GM23248 (cell line): ENCODE measurements at places on chromosomes 5 and 9. TPM values are rescaled to one million over a fixed set of nuclear protein-coding genes. Genes with fewer than 3 reads are reported as not detected.

DNA sequence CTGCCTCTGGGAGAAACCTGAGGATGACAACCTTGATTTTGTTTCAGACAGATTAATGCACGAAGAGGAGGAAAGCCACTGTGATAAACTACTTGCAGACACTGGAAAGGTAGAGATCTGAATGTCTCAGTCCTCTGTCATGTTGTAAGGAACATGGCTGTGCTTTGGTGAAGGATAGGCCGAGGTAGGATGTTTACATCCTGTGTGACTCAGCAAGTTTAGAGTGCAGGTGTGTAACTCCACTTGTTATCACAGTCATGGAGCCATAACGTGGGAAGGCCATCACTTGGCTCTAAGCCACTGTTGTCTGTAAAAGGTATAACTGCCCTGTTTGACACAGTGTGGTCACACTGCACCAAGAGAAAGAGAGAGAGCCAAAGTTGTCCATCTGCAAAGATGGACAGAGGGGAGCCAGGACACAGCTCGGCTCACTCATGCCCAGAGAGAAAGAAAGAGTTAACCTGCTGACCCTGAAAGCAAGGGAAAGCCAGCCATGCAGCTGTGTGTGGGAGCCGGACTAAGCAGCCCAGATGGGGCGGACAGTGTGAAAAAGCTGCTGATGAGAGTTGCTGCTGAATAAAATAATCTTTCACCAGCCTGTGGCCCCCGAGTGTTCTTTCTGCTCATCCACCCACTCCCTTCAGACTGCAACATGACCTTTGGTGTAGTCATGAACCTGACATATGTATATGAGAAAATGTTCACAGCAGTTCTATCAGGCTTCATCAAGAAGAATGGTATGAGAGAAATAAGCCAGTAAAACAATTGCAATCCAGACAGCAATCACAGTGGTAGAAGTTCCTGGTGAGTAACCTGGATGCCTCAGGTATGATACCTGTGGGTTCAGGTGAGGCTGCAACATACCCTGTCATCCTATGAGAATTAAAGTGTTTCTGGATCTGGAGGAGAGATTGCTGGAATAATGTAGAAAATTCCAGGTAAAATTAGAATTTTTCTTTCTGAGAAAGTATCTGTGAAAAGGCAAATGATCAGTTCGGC lies 115.9 kb downstream of the TARS1 start:
- no peaks in the 10 kb centered on the region for H3K36me3 ChIP-seq
- no peak overlapping the region for H3K27ac ChIP-seq
- H3K27me3 ChIP-seq, result no peaks in the 10 kb centered on the region

GRCh38 chr9:78858266-78858665 lies 561.3 kb downstream of the PSAT1 start:
- DNase-seq, result no peak
- no peaks in the 10 kb centered on the region for H3K27me3 ChIP-seq
- no peaks in the 10 kb centered on the region for H3K36me3 ChIP-seq
- no peak overlapping the region for H3K27ac ChIP-seq
- no peak overlapping the region for H3K4me3 ChIP-seq

Gene FBP1
- not detected in 2 replicates for total RNA-seq

Gene OSMR
- total RNA-seq, result 52.5 and 70.8 TPM in 2 replicates

- no peak overlapping the region for H3K4me3 ChIP-seq
- peaks cover 29% of the 10 kb centered on the region for H3K4me1 ChIP-seq
- DNase-seq, result peak; percentile 88
- H3K36me3 ChIP-seq, result no peaks in the 10 kb centered on the region
- no peaks in the 10 kb centered on the region for H3K27me3 ChIP-seq
- H3K27ac ChIP-seq, result peak overlapping the region; percentile 95
Observed at GRCh38 chr9:131651599-131651998, 88.3 kb downstream of the RAPGEF1 start.

DNA sequence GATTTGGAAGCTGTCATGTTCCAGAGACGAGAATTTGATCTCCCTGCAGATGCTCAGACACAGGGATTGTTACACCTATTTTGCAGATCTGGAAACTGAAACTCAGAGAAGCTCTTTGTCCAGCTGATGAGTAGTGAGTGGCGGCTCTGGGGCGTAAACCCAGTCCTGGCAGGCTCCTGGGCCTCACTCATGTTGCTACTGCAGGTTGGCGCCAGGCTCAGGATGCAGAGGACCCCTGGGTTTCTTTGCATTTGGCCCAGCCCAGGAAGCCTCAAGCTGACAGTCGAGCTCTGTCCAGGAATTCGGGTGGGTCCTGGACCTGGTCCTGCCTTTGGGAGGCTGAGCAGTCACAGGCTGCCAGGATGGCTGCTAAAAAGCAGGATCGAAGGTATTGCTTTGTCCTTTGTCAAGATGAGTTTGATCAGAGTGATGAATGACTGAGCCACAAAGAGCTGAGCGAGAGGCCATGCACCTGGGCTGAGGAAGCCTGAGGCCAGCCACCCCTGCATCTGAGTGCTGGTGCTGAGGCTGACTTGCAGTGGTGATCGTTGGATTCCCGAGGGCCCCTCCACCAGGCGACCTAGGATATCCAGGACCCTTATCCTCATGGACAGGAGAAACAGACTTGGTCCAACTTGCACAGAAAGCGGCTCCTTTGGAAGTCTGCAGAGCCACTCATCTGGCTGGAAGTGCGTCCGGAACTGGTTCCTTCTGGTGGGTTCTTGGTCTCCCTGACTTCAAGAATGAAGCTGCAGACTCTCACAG lies 8.3 kb upstream of the RNF130 start:
- H3K4me3 ChIP-seq, result no peak overlapping the region
- DNase-seq, result no peak
- no peaks in the 10 kb centered on the region for H3K36me3 ChIP-seq

GRCh38 chr9:21750021-21750735 lies 52.3 kb upstream of the MTAP start:
- no peaks in the 10 kb centered on the region for H3K36me3 ChIP-seq
- peak; percentile 12 for DNase-seq
- peaks cover 44% of the 10 kb centered on the region for H3K4me1 ChIP-seq
- no peak overlapping the region for H3K4me3 ChIP-seq
- H3K27ac ChIP-seq, result no peak overlapping the region

DNA sequence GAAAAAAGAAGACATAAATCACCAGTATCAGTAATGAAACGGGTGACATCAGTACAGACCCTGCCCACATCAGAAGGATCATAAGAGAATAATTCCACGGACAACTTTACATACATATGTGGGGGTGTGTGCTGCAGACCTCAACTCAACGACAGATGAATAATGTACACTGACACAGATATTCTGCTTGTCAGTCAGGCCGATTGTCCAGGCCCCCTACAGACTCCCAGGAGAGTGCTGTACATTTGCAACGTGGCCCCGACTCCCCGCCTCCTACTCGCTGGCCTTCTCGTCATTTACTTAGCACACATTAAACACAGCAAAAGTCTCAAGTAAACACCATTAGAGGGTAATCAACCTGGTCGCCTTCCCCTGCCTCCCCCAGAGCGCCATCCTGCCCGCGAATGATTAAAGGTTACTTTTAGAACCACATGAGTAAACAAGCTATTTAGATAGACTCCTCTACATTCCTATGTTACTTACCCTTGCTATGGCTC lies 3.5 kb upstream of the TMED9 start:
- H3K4me3 ChIP-seq, result no peak overlapping the region
- H3K4me1 ChIP-seq, result no peaks in the 10 kb centered on the region
- no peak overlapping the region for H3K27ac ChIP-seq
- H3K36me3 ChIP-seq, result no peaks in the 10 kb centered on the region
- DNase-seq, result no peak
- peaks cover 38% of the 10 kb centered on the region for H3K27me3 ChIP-seq

Gene ENG
- total RNA-seq, result 54.5 and 57.4 TPM in 2 replicates

Gene SLC6A19
- not detected in 2 replicates for total RNA-seq

DNA sequence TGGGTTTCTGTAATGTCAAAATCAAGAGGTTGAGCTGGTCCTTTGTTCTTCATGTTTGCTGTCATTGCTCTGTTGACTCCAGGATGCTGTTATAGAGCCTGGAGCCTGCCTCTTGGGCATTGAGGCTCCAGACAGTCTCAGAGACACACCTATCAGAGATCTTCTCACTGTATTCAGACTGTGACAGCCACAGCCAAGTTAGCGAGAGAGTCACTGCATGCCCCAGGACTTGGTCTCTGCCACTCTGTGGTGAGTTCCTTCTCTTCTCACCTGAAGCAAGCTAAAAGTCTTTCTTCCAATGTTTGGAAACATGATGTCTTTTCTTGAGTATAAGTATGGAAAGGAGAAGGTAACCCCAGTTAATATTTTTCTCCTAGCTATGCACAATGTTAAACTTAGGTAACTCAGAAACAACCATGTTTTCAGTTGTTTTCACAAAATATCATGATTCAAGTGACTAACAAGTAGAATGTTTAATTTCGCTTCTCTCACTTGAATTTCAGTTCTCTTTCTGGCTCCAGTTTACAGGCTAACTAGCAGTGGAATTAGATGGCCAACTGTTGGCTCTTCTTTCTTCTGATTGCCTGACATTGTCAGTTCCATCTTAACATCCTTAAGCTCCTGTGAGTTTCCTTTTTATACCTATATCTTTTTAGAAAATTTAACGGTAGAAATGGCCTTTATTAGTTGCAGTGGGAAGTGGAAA lies 20.6 kb upstream of the ZFYVE16 start:
- no peaks in the 10 kb centered on the region for H3K4me1 ChIP-seq
- no peak for DNase-seq
- H3K27ac ChIP-seq, result no peak overlapping the region
- no peaks in the 10 kb centered on the region for H3K36me3 ChIP-seq

- H3K4me1 ChIP-seq, result peaks cover 14% of the 10 kb centered on the region
- peak; percentile 20 for DNase-seq
- no peaks in the 10 kb centered on the region for H3K27me3 ChIP-seq
- no peaks in the 10 kb centered on the region for H3K36me3 ChIP-seq
Observed at GRCh38 chr9:11892401-11892800, 800.8 kb upstream of the TYRP1 start.

DNA sequence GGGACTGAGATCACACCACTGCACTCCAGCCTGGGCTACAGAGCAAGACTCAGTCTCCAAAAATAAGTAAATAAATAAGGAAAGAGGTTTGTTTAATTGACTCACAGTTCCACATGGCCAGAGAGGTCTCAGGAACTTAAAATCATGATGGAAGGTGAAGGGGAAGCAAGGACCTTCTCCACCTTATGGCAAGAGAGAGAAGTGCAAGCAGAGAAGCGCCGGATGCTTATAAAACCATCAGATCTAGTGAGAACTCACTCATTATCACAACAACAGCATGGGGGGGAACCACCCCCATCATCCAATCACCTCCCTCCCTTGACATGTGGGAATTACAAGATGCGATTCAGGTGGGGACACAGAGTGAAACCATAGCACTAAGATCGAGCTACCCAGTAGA lies 22.8 kb upstream of the RGMB start:
- H3K27ac ChIP-seq, result no peak overlapping the region
- no peaks in the 10 kb centered on the region for H3K36me3 ChIP-seq
- H3K27me3 ChIP-seq, result no peaks in the 10 kb centered on the region
- H3K4me3 ChIP-seq, result no peak overlapping the region
- peaks cover 2% of the 10 kb centered on the region for H3K4me1 ChIP-seq
- peak; percentile 13 for DNase-seq

GRCh38 chr5:174245516-174246075 lies 200.1 kb downstream of the NSG2 start:
- no peak overlapping the region for H3K4me3 ChIP-seq
- no peak overlapping the region for H3K27ac ChIP-seq
- no peaks in the 10 kb centered on the region for H3K27me3 ChIP-seq

GRCh38 chr9:18447541-18447940 lies 26.4 kb upstream of the ADAMTSL1 start:
- no peaks in the 10 kb centered on the region for H3K27me3 ChIP-seq
- H3K4me1 ChIP-seq, result peaks cover 34% of the 10 kb centered on the region
- no peak for DNase-seq
- H3K27ac ChIP-seq, result peak overlapping the region; percentile 25
- H3K4me3 ChIP-seq, result peak overlapping the region; percentile 49

DNA sequence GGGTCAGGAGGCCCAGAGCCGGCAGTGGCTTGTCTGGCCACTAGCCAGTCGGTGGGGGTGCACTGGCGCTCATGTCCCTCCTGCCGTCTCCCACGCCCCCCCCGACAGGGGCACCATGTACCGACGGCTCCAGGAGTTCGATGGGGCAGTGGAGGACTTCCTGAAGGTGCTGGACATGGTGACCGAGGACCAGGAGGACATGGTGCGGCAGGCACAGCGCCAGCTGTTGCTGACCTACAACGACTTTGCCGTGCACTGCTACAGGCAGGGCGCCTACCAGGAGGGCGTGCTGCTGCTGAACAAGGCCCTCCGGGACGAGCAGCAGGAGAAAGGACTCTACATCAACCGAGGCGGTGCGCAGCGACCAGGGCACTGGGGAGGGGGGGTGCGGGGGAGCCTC lies 8.1 kb downstream of the TTC16 start:
- no peaks in the 10 kb centered on the region for H3K36me3 ChIP-seq
- no peak overlapping the region for H3K27ac ChIP-seq
- no peaks in the 10 kb centered on the region for H3K27me3 ChIP-seq
- no peak for DNase-seq
- no peak overlapping the region for H3K4me3 ChIP-seq

GRCh38 chr9:88660611-88661010 lies 125.6 kb downstream of the NXNL2 start:
- H3K36me3 ChIP-seq, result no peaks in the 10 kb centered on the region
- peaks cover 12% of the 10 kb centered on the region for H3K4me1 ChIP-seq
- H3K4me3 ChIP-seq, result no peak overlapping the region
- no peaks in the 10 kb centered on the region for H3K27me3 ChIP-seq

- no peaks in the 10 kb centered on the region for H3K27me3 ChIP-seq
- DNase-seq, result no peak
- H3K27ac ChIP-seq, result no peak overlapping the region
- peaks cover 8% of the 10 kb centered on the region for H3K4me1 ChIP-seq
- no peak overlapping the region for H3K4me3 ChIP-seq
Observed at GRCh38 chr9:114450833-114451706, 54.2 kb downstream of the WHRN start.

Gene SLC6A18
- not detected in 2 replicates for total RNA-seq

Gene CCDC192
- total RNA-seq, result not detected in 2 replicates

Gene CRB2
- total RNA-seq, result not detected in 2 replicates

DNA sequence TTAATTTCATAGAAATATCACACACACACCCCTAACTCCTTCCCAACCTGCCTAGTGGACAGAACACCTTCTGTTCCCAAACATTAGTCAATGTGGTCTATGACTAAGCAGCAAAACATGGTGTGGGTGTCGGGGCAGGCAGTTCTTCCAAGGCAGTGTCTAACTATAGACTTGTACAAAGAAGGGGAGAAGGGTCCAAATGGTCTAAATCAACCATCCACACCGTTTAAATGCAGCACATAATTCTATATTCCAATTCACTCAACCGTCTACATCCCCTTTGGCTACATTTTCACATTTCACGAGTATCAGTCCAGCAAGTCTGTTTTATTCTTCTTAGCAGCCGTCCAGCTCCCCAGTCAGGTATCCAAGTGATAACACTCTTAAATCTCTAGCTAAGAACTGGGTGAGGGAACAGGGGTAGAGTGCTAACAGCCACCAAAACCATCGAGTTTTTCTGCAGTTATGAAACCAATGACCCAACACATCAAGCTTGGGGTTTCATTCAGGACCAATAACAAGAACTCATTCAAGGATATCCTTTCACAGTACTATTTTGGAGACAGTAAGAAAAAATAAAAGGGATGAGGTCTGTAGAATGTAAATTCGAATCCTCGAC lies 3.3 kb downstream of the ZNF608 start:
- no peak overlapping the region for H3K27ac ChIP-seq
- no peaks in the 10 kb centered on the region for H3K36me3 ChIP-seq
- H3K27me3 ChIP-seq, result no peaks in the 10 kb centered on the region
- H3K4me3 ChIP-seq, result peak overlapping the region; percentile 94
- H3K4me1 ChIP-seq, result peaks cover 59% of the 10 kb centered on the region
